ENCODE measurements at places on chromosomes 6 and 20.

DNA sequence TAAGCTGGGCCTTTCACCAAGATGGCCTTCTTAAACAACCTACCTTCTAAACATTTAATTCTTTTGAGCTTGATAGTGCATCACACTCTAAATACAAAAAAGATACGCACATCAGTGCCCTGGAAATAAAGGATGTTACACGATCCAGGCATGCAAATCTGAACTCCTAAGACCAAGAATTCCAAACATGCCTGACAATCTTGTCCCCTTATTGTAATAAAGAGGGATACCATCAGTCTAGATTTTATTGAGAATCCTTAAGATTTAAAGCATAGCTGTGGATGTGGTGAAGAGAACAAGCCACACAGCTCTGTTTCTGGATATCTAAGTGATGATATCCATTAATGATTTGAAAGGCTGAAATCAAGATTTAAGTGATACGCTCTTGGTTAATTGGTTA is 13.0 kb downstream of the ZNF451 start:
- DNase-seq, result no peak

DNA sequence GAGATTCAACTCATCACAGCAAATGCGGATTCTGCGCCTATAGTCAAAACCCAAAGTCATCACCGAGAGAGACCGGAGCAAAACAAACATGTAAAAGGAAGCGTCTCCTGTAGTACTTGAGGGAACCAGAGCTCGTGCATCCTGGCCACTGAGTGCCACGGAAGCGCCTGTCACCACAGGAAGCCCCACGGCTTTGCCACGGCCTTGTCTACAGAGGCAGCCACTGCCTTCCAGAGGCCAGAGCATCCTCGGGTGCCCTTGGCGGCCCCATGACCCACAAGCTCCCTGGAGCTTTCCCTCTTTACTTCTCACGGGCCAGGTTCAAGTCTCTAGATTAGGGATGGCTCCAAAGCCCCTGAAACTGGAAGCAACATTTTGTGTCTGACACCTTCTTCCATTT is 7.5 kb downstream of the TCFL5 start:
- no peak for DNase-seq

DNA sequence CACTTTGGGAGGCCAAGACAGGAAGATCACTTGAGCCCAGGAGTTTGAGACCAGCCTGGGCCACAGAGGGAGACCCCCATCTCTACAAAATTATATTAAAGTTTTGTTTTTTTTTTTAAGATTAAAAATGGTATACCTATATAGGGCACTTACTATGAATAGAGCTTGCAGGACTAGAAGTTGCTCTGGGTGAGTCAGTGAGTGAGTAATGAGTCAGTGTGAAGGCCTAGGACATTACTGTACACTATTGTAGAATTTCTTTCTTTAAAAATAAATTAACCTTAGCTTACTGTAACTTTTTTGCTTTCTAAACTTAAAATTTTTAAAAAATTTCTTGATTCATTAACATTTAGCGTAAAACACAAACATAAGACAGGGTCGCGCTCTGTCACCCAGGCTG is 29.7 kb downstream of the STK35 start:
- DNase-seq, result no peak

GRCh38 chr6:35475573-35475972 is 7.4 kb downstream of the RPL10A start:
- no peak for DNase-seq

All from HFF-Myc (cell line).